ENCODE measurements at places on chromosomes 1 and 21.

GRCh38 chr21:44549525-44550211, 1.6 kb downstream of the KRTAP10-2 start:
- DNase-seq = no peak

GRCh38 chr1:100037927-100038659, 68.3 kb downstream of the SLC35A3 start:
- DNase-seq = peak; percentile 88

GRCh38 chr1:48222501-48223242, at the start of gene SLC5A9:
Gene SLC5A9 (plus strand): TSS chr1:48222716. CDS start chr1:48222737, 21 bp downstream.
- DNase-seq = no peak

- DNase-seq = no peak
Observed at GRCh38 chr1:12232221-12232620, 2.4 kb downstream of the VPS13D start.

- no peak for DNase-seq
Observed at GRCh38 chr1:202164271-202165037, 4.1 kb upstream of the PTPN7 start.

DNA sequence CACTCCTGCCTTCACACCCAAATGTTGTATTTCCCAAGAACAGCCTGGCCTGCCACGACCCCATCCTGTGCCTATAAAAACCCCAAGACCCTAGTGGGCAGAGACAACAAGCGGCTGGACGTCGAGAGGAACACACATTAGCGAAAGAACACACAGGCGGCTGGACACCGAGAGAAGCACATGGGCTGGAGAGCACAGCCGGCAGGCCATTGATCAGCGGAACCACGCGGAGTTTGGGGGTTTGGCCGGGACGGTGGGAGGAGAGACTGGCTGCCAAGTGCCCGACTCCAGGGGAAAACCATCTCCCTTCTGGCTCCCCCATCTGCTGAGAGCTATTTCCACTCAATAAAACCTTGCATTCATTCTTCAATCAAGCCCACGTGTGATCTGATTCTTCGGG, 10.4 kb upstream of the DESI2 start:
- no peak for DNase-seq

DNA sequence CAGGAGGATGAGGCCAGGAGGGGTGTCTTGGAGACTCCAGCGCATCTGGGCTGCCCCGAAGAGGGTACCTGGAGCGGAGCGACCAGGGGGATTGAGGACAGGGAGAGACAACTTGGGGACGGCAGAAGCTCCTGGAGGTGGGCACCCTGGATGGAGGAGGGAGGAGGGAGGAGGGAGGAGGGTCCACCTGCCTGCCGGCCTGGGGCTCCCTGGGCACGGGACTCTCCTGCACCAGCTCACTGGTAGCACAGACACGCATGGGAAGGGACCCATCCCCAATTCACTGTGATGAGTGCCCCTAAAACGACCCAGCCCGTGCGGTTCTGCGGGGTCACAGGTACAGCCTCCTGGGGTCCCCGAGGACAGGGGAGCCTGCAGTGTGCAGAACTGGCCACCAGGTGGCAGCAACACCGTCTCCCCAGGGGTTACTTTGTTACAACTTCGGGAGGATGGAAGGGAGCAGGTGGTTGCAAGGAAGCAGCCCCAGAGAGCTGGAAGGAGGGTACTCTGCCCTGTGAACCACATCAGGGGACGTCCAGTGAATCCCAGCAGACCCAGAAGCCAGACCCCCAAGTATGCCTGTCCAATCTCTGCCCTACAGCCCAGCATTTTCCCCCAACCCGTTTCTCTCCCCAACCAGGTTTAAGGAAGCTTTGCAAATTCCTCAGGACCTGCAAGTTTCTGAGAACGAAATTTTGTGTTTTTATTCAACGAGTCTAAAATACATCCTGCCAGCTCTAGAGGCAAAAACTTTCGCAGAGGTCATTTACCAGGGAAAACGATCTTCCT, 482.4 kb downstream of the NPHP4 start:
- DNase-seq = peak; percentile 16

GRCh38 chr1:11611638-11612327, 42.4 kb downstream of the FBXO2 start:
- DNase-seq = no peak

- no peak for DNase-seq
Observed at GRCh38 chr1:237269938-237270337, 228.0 kb downstream of the RYR2 start.

- DNase-seq = peak; percentile 41
Observed at GRCh38 chr1:30525971-30526651, 197.3 kb downstream of the MATN1 start.

All from fibroblast of villous mesenchyme (primary cell).